ENCODE measurements at places on chromosomes 11 and 22.
A peak's percentile ranks its signal among the peaks of the same experiment; 100 is the strongest.

DNA sequence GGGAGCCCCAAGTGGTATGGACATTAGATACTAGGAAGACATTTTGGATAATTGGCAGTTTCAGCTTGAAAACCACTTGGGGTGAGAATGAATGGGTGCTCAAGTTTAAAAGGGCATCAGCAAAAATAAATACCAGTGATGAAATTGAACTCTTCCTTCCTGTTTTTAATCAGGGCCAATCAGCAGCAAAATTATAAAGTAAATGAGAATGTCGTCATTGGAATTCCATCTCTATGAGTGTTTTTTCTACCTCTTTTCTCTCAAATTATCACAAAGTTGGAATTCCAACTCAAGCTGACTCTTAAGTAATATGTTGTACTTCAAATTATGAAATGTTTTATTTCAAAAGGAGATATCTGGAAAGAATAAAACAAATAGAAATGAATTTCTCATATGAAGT, 730.6 kb downstream of the METTL15 start:
- no peak for DNase-seq

- peak; percentile 71 for DNase-seq
These were observed 309.1 kb downstream of the SWAP70 start for GRCh38 chr11:9972989-9973388.

DNA sequence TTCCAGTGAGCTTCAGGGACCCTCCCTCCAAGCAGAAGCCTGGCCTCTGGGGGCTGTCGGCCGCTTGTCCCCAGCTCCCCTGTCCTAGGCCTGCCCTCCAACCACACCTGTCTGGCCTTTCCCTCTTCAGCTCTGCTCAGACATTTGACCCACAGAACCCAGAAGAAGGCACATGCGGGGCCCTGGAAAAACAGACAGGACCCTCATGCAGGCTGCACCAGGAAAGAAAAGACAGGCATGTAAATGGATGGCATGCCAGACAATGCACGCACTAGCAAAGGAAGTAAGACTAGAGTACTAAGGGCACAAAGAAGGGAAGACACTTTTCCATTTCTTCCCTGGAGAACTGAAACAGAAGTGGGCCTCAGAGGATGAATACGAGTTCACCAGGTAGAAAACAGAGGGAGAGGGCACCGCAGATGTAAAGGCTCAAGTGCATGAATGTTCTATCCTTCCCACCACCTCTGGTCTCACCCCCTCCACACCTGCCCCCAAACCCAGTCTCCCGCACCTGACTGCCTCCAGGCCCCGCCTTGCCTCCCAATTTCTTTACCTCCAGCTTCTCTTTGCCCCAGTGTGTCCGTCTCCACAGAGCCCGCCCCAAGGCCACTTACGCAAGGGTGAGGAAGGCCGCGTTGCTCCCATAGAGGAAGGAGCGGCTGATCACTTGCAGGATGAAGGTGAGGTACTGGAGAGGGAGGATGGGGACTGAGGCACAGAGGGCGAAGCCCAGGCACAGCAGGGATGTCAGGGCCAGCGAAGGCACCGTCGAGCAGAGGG, 17.4 kb downstream of the SLC43A3 start:
- DNase-seq: no peak

DNA sequence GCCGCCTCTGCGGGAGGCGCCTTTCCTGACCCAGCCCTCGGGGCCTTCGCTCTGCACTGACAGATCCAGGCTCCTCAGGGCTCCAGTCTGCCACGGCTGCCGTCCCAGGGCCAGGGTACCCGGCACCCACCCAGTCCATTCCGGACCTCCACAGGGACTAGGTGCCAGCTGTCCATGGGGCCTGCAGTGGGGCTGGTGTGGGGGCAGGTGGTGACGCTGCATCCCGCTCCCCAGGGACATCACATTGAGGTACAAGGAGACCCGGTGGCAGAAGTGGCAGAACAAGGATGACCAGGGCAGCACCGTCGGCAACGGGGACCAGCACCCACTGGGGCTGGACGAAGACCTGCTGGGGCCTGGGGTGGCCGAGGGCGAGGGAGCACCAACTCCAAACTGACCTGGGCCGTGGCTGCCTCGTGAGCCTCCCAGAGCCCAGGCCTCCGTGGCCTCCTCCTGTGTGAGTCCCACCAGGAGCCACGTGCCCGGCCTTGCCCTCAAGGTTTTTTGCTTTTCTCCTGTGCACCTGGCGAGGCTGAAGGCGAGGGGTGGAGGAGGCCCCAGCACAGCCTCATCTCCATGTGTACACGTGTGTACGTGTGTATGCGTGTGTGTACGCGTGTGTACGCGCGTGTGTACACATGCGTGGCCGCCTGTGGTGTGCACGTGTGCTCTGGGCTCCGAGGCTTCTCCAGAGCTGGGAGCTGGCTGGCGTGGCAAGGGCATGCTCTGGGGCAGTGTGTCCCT, 16.7 kb downstream of the RNH1 start:
- DNase-seq: no peak

DNA sequence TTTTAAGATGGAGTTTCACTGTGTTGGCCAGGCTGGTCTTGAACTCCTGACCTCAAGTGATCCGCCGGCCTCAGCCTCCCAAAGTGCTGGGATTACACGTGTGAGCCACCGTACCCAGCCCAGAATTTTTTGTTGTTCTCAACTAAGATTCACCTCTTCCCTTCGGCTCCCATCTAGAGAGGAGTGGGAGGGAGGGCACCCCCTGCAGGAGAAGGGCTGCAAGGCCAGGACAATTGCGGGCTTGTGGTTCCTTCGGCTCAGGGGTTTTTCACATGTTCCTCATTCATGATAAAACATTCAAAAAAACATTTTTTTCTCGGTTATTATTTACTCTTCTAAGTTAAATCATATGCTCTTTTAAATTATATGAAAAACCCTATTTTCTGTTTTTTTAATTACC, 201.1 kb upstream of the LRRC4C start:
- DNase-seq: no peak
